ENCODE measurements at places on chromosomes 7 and 10.

DNA sequence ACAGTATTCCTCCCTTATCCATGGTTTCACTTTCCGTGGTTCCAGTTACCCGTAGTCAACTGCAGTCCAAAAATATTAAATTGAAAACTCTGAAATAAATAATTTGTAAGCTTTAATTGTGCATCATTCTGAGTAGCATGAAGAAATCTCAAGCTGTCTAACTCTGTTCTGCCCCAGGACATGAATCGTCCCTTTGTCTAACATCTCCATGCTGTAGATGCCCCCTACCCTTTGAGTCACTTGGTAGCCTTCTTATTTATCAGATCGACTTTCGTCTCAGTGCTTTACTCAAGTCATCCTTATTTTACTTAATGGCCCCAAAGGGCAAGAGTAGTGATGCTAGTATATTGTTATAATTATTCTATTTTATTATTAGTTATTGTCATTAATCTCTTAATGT, 41.8 kb downstream of the CPED1 start:
- no peak for DNase-seq

- DNase-seq: peak; percentile 67
These were observed 31.1 kb downstream of the SLC26A4 start for GRCh38 chr7:107691716-107692115.

DNA sequence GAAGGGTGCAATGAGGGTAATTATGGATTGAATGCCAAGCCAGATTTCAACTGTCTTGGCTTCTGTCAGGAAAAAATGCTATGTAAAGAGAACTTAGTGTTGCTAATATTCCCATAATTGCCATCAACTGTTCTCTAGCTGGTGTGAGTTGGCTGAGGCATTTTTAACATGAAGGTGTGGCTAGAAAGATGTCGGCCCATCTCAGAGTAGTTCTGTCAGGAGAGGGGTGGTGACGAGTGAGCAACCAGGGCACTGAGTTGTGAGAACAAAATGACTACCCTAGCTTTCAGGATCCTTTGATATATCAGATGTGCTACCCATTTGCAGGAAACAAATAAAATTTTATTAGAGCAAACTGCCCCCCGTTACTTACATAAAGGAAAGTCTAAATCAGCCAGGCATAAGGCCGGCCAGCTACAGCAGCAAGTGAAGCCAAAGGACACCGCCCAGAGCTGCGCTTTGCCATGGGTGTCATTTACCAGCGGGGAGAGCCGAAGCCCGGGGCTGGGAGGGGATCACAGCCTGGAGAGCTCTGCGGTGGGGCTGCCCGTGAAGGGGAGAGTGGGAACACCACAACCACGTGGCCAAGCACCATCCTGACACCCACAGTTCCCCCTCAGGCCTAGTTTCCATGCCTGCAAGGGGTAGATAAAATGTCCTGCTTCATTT, 141.4 kb downstream of the ICA1 start:
- DNase-seq: no peak

DNA sequence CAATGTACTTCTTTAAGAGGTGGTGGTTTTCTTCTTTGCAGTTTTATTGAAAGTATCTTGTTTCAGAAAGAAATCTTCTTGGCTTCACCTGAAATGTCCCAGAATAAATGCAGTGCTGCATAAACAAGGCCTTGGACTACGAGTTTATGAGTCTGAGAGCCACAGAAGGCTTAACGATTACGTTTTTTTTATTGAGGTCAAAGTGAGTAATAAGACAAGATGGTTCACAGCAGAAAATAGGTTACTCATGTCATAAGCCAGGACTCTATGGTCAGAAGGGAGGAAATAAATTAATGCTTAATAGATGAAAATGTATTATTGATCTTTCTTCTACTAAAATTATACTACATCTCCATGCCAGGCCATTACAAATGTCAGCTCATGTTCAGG, 13.7 kb upstream of the NPTX2 start:
- no peak for DNase-seq

GRCh38 chr10:48526846-48527505, 77.9 kb downstream of the ARHGAP22 start:
- peak; percentile 54 for DNase-seq

DNA sequence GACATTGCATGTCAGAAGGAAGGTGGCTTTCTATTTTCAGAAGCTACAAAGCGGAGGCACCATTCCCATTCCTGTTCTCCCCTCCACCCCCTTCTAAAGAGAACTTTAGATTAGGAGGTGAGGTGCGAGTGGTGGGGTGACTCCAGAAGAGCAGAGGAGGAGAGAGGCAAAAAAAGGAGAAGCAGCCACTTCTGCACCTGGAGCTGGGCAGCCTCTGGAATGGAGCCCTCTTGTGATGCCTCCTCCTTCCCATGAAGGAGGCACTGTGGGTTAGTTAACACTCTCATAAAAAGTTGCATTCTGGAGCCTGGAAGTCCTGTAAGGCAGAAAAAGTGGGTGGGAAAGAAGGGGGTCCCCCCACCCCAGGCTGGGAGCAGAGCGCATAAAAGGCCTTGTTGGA, 4.8 kb downstream of the PTF1A start:
- no peak for DNase-seq

DNA sequence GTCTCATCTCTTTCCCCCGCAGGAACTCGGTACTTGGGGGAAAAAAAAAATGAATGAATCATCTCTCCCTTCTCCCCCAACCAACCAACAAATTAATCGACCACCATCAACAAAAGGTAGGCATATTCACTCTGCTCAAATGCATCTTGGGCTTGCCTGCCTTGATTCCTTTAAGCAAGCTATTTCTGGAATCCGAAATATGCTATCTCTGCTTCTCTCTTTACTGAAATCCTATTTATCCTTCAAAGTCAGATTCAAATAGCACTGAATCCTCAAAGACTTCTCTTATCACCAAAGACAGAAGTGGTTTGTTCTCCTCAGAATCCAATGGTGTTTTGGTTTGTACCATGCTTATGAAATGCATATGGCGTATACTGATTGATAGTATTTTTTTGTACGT, 49.6 kb upstream of the TPK1 start:
- no peak for DNase-seq

- peak; percentile 74 for DNase-seq
These were observed 36.1 kb upstream of the SMNDC1 start for GRCh38 chr10:110340816-110341215.

DNA sequence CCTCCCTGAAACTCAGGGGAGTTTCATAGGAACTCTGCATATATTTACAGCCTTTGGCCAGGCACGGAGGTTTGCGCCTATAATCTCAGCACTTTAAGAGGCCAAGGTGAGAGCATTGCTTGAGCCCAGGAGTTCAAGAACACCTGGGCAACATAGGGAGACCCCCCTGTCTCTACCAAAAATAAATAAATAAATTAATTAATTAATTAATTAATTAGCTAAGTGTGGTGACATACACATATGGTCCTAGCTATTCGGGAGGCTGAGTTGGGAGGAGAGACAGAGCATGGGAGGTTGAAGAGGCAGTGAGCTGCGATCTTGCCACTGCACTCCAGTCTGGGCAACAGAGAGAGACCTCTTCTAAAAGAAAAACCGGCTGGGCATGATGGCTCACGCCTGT, 9.4 kb upstream of the LEP start:
- DNase-seq: no peak

GRCh38 chr10:110919349-110919931, at the start of gene SHOC2:
TSS of gene SHOC2 (plus strand) at chr10:110919604. CDS start at chr10:110964359, 44,755 bp downstream.
- DNase-seq: no peak

GRCh38 chr10:63204667-63205391, 71.7 kb downstream of the NRBF2 start:
- no peak for DNase-seq

GRCh38 chr7:131057794-131058070, 269.9 kb upstream of the MKLN1 start:
- DNase-seq: no peak

DNA sequence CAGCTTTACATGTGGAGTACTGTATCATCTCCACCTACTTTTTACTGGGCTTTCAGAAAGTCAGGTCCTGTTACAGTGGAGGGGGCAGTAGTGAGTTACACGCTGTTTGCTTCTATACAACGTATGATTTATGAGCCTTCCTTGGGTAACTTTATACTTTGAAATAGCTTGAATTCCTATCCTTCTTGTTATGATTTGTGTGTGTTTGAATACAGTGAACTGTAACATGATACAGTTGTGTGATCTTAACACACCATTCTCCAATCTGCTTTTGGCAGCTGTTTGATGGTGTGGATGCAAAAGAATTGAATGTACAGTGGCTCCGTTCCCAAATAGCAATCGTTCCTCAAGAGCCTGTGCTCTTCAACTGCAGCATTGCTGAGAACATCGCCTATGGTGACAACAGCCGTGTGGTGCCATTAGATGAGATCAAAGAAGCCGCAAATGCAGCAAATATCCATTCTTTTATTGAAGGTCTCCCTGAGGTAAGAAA, 41.7 kb downstream of the SP8 start:
- peak; percentile 34 for DNase-seq

- DNase-seq: no peak
These were observed 485.3 kb upstream of the GALNT17 start for GRCh38 chr7:70646536-70647248.

DNA sequence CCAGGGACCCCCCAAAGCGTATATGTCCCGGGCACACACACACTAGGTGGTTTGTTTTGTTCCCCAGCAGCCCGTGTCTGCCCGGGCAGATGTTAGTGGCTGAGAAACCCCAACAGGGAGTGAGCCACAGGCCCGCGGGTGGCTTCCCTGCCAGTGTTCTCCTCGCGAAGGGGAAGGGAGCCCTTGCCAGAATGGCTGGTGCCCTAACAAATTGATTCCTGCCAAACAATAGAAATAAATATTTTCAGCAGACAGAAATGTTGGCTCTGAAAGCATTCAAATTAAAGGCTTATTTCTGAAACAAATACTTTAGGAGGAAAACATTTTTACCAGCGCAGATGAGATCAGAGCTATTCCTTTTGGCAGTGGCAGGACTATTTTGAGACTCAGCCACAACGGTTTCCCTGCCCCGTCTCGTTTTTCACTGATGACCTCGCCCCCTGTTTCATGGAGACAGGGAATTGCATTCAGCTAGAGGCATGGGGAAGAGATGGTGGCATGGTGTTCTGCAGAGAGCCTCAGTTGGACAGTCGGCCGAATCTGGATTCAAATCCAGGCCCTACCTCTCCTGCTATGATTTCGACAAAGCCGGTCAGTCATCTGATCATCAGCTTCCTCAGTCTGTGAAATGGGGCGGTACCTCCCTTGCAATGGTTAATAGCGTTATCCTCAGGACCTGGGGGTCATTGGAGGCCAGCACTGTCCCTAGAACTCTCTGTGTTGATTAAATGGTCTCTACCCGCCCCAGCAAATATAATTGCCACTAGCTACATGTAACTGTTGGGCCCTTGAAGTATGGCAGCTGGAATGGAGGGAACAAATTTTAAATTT, 84.5 kb downstream of the CUX1 start:
- peak; percentile 56 for DNase-seq

DNA sequence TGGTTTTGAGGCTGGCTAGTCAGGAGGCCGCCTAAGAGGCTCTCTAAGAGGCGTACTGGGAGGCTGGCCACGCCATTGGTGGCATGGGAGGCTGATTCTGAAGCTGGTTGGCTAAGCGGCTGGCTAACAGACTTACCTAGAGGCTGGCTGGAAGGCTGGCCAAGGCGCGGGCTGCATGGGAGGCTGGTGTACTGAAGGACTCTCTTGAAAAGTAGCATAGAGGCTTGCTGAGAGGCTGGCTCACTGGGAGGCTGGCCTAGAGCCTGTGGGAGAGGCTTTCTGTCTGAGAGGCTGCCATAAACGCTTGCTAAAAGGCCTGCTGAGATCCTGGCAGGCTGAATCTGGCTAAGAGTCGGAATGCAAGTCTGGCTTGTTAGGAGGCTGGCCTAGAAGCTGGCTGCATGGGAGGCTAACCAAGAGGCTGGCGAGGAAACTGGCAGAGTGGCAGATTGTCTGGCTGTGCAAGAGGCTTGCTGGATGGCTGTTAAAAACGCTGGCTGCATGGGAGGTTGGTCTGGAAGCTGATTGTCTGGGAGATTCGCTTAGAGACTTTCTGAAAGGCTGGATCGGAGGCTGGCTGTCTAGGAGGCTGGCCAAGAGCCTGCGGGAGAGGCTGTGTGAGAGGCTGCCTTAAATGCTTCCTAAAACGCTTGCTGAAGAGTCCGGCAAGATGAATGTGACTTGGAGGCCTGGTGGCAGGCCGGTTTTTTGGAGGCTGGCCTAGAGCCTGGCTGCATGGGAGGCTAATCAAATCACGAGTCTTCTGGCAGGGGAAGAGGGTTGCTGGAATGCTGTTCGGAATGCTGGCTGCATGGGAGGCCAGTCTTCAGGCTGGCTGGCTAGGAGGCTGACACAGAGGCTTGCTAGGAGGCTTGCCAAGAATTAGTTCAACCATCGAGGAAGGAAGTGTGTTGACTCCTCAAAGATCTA, 134.2 kb downstream of the OR13A1 start:
- peak; percentile 41 for DNase-seq

DNA sequence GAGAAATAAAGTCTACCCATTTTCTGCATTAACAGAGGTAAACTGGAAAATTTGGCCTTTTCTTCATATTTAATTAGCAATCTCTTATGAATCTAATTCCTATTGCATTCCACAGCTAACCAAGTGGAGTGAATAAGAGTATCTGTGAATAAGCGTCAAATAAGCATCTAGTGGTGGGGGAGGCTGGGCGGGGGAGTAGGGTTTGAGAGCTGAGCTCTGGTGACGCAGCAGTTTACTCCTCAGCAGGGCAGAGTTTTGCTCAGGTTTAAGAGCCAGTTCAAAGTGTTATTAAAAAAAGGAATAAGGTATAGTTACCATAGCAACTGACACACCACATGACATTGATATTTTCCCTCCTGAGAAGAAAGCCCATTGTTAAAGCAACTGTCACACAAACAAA, 1346.8 kb upstream of the CELF2 start:
- no peak for DNase-seq

DNA sequence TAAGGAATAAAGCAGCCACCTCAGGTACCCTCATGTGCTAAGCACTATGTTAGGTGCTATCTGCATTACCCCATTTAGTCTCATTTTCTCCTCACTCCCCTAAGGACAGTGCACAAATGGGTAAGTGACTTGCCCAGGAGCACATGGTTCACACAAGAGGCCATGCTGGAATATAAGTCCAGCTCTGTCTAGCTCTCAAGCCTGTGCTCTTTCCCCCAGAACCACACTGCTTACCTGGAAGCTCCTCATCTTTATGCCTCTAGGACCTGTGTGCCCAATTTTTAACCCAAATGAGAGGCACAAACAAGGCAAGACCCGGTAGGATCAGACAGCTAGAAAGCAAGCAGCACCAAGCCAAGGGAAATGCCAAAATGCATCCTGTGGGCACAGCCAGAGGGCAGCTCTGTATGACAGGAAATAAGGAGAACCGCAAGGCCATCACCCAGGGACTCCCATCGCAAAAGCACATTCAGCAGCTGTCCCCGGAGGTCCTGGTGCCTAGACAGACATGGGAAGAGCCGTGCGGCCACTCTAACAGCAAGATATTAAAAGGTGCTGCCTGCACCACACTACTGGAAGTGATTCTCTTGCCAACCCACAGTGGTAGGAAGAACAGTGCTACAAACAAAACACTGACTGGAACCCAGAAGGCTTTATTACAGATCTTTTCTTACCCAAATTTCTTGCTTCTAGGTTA, 88.1 kb downstream of the GSAP start:
- DNase-seq: peak; percentile 33

GRCh38 chr10:101120520-101120883, 10.6 kb upstream of the TLX1 start:
- no peak for DNase-seq

GRCh38 chr7:83362871-83363550, 200.3 kb upstream of the PCLO start:
- DNase-seq: peak; percentile 18

- peak; percentile 26 for DNase-seq
These were observed 4.6 kb downstream of the NET1 start for GRCh38 chr10:5416981-5417380.

- no peak for DNase-seq
These were observed 262.1 kb upstream of the CACNA2D1 start for GRCh38 chr7:82705517-82706260.

- no peak for DNase-seq
These were observed 98.5 kb downstream of the POLR1F start for GRCh38 chr7:19610194-19610943.

Data from astrocyte (in vitro differentiated cells and primary cell).